ENCODE measurements at places on chromosomes 7 and 10.

DNA sequence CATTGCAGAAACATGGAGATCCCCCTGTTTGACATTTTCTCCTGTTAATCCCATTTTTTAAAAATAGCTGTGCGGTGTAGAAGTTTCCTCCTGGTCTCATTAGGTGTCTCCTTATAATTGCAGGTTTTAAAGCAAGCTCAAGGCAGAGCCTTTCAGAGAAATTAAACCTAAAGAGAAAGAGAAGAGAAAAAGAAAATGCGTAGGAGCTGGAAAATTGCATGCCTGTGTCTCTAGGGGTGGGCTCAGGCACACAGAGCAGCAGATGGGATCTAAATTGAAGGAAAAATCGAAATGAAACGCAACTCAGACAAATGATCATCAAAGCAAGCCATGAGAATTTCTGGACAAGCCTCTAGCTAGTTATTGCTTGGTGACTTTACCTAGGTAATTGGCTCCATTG, 40.1 kb downstream of the GPR26 start:
- DNase-seq, result no peak

GRCh38 chr7:43771128-43771527, 12.6 kb downstream of the BLVRA start:
- DNase-seq, result no peak

DNA sequence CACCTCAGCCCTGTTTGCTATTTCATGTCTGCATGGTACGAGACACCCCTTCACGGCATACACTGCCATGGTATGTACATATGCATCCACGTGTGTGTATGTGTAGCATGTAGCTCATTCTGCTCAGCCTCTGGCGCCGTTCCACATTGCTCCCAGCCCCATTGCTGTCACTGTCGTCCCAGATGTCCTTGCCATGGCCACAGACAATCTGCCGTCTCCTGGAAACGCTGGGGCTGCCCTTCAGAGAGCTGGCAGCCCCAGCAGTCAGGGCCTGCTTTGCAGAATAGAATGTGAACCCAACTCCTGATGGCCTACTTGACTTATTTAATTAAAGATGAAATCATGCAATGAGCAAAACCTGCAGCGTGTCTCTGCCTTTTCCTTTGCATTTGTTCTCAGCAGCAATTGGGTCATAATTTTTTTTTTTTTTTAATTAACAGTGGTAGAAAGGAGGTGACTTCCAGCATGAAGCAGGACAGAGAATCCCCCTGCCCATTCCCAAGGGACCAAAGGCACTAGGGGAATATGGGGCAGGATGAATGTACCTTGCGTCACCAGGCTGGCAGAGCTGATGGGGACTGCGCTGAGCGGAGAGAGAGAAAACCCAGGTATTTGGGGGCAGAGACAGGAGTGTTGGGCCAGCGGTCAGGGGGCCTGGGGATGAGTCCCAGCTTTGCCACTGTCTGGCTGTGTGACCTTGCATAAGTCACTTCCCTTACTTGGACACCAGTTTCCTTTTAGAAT, 49.2 kb downstream of the CHST3 start:
- DNase-seq, result no peak

GRCh38 chr10:125082881-125083575, 77.3 kb downstream of the CTBP2 start:
- no peak for DNase-seq

GRCh38 chr10:98293550-98294269, 25.7 kb upstream of the LOXL4 start:
- no peak for DNase-seq

DNA sequence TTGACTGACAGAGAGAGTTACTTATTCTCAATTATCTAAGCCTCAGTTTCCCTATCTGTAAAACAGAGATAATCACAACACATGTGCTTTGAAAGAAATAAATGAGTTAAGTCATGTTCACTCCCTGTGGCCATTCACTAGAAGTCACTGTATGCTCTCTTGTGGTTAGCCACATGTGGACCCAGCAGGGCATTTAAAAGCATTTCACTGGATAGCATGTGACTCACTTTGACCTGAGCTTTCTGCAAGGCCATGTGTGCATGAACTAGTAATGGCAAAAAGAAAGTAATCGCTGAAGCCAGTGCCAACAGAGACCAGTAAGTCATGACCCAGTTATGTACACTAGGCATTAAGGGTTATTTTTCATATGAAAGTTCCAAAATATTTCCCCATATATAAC, 557.0 kb upstream of the IGFBP3 start:
- no peak for DNase-seq

DNA sequence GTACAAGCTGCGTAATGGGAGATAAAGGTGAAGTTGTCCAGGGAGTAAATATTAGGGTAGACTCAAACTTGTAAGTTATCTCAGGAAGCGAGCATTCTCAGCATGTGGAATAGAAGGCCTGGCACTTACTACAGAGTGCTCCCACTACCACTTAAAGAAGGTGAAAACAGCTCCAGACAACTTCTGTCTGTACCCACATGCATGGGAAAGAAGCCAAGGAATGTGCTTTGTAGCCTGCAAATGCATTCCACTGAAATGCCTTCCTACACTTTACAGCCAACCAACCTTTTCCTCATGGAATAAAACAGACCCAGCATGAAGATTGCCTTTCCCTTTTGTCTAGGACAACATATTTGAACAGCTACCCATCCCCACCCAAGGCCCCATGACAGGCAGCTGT, 45.4 kb upstream of the NPSR1 start:
- DNase-seq, result no peak

- no peak for DNase-seq
These were observed 58.6 kb downstream of the TACC2 start for GRCh38 chr10:122047560-122047959.

- no peak for DNase-seq
These were observed 14.0 kb downstream of the GATAD1 start for GRCh38 chr7:92461027-92462003.

- no peak for DNase-seq
These were observed 49.5 kb upstream of the HDAC9 start for GRCh38 chr7:18445916-18446520.

GRCh38 chr10:115129752-115130151, 36.6 kb downstream of the ATRNL1 start:
- no peak for DNase-seq

GRCh38 chr7:112140600-112140999, 65.6 kb downstream of the DOCK4 start:
- DNase-seq, result no peak

DNA sequence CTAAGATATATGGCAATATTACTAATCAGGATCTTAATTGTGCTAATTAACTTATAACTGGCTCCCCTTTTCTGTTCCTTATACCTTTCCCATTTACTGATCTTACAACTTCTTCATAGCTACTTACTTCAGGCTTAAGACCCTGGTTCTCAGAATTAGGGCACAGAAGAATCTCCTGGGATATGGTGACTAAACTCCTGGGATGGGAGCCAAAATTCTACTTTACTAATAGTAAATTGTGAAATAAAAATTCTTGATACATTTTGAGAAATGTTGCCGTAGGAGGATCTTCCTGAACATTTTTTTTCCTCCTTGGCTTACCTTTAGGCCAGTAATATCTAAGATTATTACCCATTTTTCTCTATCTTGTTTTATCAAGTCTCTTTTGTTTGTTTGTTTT, 309.5 kb downstream of the ATRNL1 start:
- DNase-seq, result no peak
